Airway epithelial cell (primary cell): ENCODE measurements at places on chromosomes 11 and 22. TPM values are rescaled to one million over a fixed set of nuclear protein-coding genes. Genes with fewer than 3 reads are reported as not detected.

C11orf86 gene
- total RNA-seq: not detected in 2 replicates

C22orf23 gene
- total RNA-seq: not detected in 2 replicates

GRM5 gene
- 0.07 TPM in 1 of 2 replicates, not detected in the other for total RNA-seq

AGBL2 gene
- 0.19 and 1.4 TPM in 2 replicates for total RNA-seq

CNTN5 gene
- not detected in 2 replicates for total RNA-seq

HBE1 gene
- total RNA-seq: not detected in 2 replicates

IGF2 gene
- total RNA-seq: 30.0 and 44.8 TPM in 2 replicates

SORL1 gene
- total RNA-seq: 12.9 and 17.6 TPM in 2 replicates

OR52H1 gene
- not detected in 2 replicates for total RNA-seq

ACTN3 gene
- 0.14 TPM in 1 of 2 replicates, not detected in the other for total RNA-seq

MPPED1 gene
- not detected in 2 replicates for total RNA-seq

SEZ6L gene
- not detected in 2 replicates for total RNA-seq

PHLDA2 gene
- 126 TPM in 2 replicates for total RNA-seq

VSIG10L2 gene
- not detected in 2 replicates for total RNA-seq

PATL1 gene
- total RNA-seq: 8.5 and 9.5 TPM in 2 replicates

AAMDC gene
- total RNA-seq: 10.3 and 16.3 TPM in 2 replicates

MDK gene
- 52.7 and 85.5 TPM in 2 replicates for total RNA-seq

SLC15A3 gene
- 0.05 and 0.07 TPM in 2 replicates for total RNA-seq

ELMOD1 gene
- total RNA-seq: not detected in 2 replicates

OR10D3 gene
- not detected in 2 replicates for total RNA-seq

OR51E2 gene
- not detected in 2 replicates for total RNA-seq

CD151 gene
- total RNA-seq: 323 and 365 TPM in 2 replicates

TIGD3 gene
- total RNA-seq: 0.07 TPM in 1 of 2 replicates, not detected in the other

DESI1 gene
- 25.2 and 94.4 TPM in 2 replicates for total RNA-seq

DDT gene
- total RNA-seq: 130 and 138 TPM in 2 replicates

PRRG4 gene
- total RNA-seq: 18.5 and 25.5 TPM in 2 replicates

OR51B2 gene
- total RNA-seq: not detected in 2 replicates

ZFPL1 gene
- 30.1 and 48.6 TPM in 2 replicates for total RNA-seq

FAM83F gene
- total RNA-seq: 23.5 and 27.1 TPM in 2 replicates

SPON1 gene
- not detected in 2 replicates for total RNA-seq

ANGPTL5 gene
- not detected in 2 replicates for total RNA-seq

MYO7A gene
- 0.07 TPM in 1 of 2 replicates, not detected in the other for total RNA-seq

LRRC75B gene
- 6.8 and 8.3 TPM in 2 replicates for total RNA-seq

GVQW3 gene
- total RNA-seq: 0.28 TPM in 2 replicates

KRTAP5-9 gene
- not detected in 2 replicates for total RNA-seq

TMA7B gene
- not detected in 2 replicates for total RNA-seq

INTS4 gene
- total RNA-seq: 8.2 and 14.6 TPM in 2 replicates

DLG2 gene
- total RNA-seq: 0.19 and 0.63 TPM in 2 replicates

MRGPRX3 gene
- total RNA-seq: 0.21 TPM in 1 of 2 replicates, not detected in the other

LGR4 gene
- 41.8 and 45.8 TPM in 2 replicates for total RNA-seq
